ENCODE measurements at places on chromosomes 11 and 22.

GRCh38 chr22:36288571-36289405, 35.9 kb downstream of the APOL1 start:
- no peak for DNase-seq

GRCh38 chr11:3338569-3339339, 40.2 kb downstream of the ZNF195 start:
- no peak for DNase-seq

DNA sequence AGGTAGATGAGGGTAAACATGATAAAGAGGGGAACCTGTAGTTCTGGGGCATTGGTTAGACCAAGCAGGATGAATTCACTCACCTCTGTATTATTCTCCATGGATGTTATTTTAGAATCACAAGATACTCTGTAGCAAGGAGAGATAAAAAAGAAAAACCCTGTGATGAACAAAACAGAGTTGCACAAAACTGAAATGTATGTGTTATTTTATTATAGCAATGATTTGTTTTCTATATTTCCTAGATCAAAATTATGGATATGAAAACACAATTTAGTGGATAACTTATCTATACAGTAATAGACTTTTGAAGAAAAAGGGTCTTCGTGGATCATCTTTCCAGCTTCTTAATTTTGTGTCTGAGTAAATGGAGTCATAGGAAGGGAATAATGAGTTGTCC, at the start of gene OR5B17:
Gene OR5B17, minus strand, starts transcription at position 101 of the 400 bp plus-strand sequence. Its CDS starts 0 bp downstream, at position 101.
- DNase-seq = no peak

DNA sequence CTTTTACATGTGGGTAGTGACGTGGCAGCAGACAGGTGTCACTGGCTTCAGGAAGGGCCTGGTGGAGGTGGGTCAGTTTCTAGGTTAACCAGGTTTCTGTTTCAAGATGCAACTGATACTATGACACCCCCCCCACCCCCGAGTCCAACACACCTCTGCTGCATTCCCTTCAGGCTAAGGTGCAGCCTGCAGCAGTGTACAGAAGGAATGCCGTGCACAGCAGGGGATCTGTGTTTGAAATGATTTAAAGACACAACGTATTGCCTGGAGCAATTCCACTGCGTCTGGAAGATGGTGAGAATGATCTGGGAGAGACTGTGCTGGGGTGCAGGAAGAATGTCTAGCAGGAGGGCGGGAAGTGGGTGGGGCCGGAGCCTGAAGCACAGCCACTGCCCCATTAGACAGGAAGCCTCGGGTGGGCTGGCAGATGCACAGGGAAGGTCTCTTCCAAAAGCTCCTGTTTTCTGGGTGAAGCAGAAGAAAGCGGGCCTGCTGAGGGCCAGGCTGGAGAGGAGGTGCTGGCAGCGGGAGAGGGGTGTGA, 11.9 kb upstream of the TESMIN start:
- DNase-seq = no peak

DNA sequence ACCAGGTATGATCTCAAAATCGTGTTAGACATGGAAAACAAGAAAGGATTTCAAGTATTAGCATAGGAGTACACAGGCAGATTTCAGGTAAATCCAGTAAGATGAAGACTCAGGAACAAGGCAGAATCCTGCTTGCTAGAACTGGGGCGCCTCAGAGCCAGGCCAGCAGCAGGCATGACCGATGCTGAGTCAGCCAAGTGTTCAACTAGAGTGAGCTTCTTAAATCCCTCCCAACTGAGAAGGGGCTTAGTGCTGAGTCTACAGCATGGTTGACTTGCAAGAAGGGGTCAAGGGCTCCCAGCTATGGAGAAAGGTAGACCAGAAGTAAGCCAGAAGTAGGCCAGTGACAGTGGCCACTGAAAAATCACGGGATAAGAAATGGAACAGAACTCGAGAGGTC, 12.4 kb downstream of the GRAP2 start:
- no peak for DNase-seq

- no peak for DNase-seq
Measured at GRCh38 chr11:59151761-59152160, 9.1 kb downstream of the FAM111A start.

GRCh38 chr22:37229805-37230672, 14.0 kb downstream of the RAC2 start:
- DNase-seq = peak; percentile 71

DNA sequence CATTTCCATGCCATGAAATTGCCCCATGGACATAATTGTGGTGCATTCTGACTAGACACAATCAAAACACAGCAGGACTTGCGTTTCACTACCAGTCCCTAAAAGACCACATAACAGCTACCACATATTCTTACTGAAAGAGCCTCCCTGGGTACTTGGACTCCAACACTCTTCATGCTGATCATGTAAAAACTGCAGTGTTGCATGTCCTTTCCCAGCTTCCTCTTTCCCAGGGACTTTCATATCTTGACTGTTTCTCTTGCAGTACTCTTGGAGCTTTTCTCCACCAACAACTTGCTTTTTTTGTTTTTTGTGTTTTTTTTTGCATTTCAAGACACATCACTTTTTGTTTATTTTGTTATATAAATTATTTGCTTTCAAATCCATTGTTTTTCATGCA, 22.9 kb downstream of the MS4A6E start:
- DNase-seq = no peak

- DNase-seq = no peak
Measured at GRCh38 chr11:20035701-20036601, 124.3 kb downstream of the DBX1 start.

- DNase-seq = no peak
Measured at GRCh38 chr11:36465449-36466163, 44.5 kb downstream of the TRAF6 start.

DNA sequence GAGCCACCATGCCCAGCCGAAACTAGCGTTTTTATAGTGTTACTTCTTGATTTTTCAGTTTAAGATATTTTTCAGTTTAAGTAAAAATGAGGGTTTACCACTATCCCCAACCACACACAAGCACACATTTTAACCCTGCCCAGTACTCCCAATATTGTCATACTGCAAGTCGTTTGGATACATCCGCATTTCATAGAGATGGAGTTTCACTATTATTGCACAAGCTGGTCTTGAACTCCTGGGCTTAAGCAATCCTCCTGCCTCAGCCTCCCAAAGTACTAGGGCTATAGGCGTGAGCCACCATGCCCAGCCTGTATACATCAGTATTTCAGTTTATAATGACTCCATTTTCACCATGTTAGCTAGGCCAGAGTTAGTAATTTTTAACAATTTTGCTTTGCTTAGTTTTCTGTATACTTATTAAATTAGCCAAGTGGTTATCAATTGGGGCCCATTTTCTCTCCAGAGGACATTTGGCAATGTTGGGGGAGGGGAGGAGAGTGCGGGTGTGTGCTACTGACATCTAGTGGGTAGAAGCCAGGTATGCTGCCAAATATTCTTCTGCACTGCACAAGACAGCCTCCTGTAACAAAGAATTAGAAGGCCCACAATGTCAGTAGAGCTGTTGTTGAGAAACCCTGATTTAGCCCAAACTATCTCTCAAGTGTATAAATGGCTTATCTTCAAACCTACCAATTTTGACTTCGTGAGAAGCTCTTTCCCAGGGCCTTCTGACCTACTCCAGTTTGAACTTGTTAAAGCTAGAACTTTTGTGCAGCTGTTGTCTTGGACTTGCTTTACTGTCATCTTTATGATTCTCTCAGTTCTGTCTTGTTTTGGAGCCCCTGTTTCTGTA, 7.3 kb downstream of the USP47 start:
- DNase-seq = peak; percentile 31

DNA sequence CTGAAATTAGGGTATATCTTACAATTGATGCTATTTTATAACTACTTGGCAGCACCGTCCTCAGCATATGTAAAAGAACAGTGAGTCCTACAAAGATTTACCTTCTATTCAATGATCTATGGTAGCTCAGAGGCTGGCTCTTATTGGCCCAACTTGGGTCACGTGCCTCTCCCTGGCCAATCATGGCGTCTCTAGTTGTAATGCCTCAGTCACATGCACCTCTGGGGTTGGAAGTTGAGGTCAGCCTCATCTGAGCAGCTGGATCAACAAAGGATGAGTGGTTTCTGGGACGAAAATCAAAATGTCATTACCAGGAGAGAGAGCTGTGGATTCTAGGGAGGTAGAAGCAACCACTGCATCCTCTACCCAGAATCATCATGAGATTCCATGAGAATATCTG, 22.9 kb upstream of the ASPHD2 start:
- no peak for DNase-seq

- peak; percentile 96 for DNase-seq
Measured at GRCh38 chr22:46674367-46674781, 54.2 kb downstream of the GRAMD4 start.

GRCh38 chr22:17578136-17578754, 14.9 kb downstream of the SLC25A18 start:
- DNase-seq = no peak

GRCh38 chr22:20312396-20313191, 7.3 kb downstream of the DGCR6L start:
- no peak for DNase-seq

GRCh38 chr22:46664301-46664855, 44.2 kb downstream of the GRAMD4 start:
- no peak for DNase-seq

DNA sequence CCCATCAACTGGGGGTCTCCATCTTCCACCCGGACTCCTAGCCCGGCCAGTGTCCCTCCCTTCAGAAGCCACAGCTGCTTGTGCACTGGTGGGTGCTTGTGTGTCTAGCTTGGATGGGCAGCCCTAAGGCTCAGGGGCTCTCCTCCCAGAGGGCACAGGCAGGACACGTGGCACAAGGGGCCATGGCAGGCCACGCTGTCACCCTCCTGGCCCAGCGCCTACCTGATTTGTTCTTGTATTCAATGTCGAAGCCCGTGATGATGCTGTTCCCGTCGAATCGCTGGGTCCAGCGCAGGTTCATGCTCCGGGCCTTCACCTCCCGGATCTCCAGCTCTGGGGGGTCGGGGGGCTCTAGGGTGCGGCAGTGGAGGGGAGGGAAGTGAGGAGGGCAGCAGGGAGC, 152.6 kb downstream of the CEP164 start:
- DNase-seq = no peak

DNA sequence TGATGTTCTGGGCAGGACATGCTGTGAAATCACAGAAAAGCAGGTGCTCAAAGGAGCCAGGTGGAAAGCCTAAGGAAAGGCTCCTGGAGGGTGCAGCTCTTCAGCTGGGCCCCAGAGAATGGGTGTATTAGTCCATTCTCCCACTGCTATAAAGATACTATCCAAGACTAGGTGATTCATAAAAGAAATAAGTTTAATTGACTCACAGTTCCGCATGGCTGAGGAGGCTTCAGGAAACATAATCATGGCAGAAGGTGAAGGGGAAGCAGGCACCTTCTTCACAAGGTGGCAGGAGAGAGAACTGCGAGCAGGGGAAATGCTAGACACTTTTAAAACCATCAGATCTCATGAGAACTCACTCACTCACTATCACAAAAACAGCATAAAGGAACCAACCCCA, 43.1 kb upstream of the DEUP1 start:
- no peak for DNase-seq

DNA sequence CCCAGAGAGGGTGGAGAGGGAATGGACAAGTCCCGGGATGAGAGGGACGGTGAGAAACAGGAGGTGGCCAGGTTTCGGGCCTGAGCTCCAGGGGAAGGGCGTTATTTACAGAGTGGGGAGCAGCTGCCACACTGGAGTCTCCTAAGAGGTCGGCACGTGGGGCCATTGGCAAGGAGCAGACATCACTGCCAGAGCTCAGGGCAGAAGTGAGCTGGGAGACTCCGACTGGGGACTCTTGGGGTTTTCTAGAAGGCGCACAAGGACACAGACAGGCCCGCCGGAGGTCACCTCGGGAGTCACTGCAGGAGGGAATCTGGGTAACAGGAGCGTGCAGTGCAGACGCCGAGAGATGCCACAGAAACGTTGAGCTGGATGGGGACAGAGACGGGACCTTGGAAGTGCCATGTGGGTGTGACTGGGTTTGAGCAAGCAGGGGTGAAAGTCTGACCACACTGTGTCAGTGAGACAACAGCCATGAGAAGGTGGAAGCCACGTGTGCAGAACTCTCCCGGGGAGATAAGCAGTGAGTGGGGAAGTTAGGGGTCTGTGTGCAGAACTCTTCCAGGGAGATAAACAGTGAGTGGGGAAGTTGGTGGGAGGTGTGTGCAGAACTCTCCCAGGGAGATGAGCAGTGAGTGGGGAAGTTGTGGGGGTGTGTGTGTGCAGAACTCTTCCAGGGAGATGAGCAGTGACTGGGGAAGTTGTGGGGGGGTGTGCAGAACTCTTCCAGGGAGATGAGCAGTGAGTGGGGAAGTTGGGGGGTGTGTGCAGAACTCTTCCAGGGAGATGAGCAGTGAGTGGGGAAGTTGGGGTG, 187.5 kb downstream of the SHANK2 start:
- DNase-seq = no peak

DNA sequence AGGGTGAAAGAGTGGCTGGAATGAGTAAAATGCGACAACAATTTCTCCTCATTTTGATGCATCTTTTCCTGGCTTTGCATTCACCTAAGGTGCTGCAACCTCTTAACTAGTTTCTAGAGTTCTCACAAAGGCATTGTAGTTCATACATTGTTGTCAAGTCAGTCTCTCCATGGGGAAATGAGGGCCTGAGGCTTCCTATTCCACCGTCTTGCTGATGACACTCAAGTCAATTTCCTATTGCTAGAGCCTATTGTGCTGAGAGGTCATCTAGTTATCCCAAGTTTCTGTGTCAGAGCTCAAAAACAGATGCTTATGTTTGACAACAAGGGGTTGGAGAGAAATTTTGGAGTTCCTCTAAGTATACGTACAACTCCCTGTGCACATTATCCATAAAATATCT, 11.6 kb upstream of the MS4A6A start:
- DNase-seq = no peak

GRCh38 chr11:70005107-70005818, 72.9 kb upstream of the ANO1 start:
- DNase-seq = no peak

GRCh38 chr11:95739108-95739938, 50.3 kb downstream of the FAM76B start:
- DNase-seq = no peak

DNA sequence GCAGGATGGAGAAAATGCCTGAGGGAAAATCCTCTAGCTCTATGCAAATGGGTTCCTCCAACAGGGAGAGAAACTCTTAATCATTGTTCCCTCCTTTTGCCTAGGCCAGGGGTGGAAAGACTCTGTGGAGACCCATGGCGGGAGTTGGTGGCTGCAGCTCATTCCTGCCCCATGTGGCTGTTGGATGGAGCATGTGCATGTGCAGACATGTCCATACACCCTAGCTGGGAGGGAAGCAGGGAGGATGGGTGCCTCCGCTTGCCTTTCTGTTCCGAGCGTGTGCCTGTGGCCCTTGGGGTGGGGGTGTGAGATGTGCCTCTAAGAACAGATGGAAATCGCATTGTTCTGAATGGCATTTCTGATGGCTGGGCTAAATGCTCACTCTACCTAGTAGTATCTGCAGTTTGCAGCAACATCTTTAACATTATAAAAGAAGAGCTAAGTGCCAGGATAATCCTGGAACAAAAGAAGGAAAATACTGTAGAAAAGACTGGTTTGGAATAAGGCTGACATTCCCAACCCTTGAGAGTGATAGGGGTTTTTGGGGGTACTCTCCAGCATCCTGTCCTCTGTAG, 31.7 kb downstream of the METTL15 start:
- DNase-seq = no peak

DNA sequence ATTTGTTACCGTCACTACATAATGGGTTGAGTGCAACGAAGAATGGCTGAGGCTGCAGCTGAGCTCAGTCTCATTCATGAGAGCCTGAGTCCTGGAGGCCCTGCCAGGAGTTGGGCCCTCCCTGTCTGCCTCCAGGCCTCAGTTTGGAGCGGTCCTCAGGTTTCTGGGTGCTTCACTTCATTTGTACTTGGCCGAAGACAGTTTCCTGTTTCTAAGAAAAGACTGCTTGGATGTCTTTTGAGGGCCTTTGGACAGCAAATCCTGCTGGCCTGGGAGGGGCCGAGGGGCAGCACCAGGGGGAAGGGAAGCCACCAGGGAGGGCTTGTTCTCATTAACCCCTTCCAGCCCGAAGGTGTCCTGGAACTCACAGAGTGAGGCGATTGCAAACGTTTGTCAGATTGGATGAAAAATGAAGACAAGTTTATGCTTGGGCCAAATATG, 163.1 kb downstream of the ETS1 start:
- no peak for DNase-seq

Data from stimulated activated CD4-positive, alpha-beta T cell treated with anti-CD3 and anti-CD28 coated beads, Interleukin-1b, Interleukin-23, amount 100 ng/mL, for 24 hours (primary cell).